ENCODE measurements at places on chromosomes 3 and 15.

DNA sequence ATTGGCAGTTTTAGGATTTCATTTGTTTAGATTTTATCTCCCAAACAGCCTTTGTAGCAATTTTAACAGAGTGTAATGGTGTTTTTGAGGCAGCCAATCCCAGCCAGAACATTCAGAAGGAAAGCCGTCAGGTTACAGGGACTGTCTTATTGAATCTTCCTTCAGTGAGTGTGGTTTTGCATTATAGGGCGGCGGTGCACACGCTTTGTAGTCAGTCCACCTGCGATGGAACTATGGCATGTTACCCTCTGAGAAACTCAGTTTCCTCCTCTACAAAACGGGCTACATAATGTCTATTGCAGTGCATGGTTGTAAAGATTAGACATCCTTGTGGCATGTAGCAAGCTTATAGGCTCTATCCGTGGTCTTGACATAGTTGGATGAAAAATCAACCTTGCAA lies 1.0 kb downstream of the LRRC28 start:
- DNase-seq = no peak

GRCh38 chr3:30912301-30912700 lies 17.8 kb upstream of the GADL1 start:
- no peak for DNase-seq

- DNase-seq = no peak
Measured at GRCh38 chr15:89149501-89150101, 61.3 kb downstream of the ABHD2 start.

DNA sequence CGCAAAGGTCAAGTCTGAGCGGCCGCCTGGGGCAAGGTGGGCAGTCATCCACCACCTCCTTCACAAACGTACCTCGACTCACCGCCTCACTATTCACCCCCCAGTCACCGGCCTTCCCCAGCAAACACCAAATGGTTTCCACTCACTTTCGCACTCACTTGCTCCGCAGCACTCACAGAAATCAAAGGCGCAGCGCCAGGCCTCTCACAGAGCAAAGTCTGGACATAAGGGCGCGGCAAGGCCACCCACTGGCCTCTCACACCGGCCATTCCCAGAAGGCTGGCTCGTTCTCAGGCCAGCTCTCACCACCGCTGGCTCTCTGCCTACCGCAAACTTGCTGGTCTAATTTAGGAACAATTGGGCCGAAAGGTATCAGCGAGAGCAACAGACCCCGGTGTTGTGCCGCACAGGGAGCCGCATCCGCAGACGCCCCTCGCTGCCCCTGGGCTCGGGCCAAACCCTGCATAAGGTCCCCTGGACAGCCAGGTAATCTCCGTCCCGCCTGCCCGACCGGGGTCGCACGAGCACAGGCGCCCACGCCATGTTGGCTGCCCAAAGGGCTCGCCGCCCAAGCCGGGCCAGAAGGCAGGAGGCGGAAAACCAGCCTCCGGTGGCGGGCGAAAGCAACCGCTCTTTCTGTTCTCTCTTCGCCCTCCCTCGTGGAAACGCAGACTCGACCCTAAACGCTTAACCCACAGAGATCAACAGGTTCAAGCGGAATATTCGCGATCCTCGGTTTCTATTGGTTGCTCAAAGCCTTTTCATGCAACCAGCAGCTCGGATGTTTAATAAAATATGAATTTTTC lies 2.9 kb downstream of the SHOX2 start:
- peak; percentile 34 for DNase-seq

Measured in GM10248 (cell line).